ENCODE measurements at places on chromosomes 6 and 20.

- peak; percentile 30 for DNase-seq
Measured at GRCh38 chr20:32524829-32525501, 60.2 kb downstream of the NOL4L start.

DNA sequence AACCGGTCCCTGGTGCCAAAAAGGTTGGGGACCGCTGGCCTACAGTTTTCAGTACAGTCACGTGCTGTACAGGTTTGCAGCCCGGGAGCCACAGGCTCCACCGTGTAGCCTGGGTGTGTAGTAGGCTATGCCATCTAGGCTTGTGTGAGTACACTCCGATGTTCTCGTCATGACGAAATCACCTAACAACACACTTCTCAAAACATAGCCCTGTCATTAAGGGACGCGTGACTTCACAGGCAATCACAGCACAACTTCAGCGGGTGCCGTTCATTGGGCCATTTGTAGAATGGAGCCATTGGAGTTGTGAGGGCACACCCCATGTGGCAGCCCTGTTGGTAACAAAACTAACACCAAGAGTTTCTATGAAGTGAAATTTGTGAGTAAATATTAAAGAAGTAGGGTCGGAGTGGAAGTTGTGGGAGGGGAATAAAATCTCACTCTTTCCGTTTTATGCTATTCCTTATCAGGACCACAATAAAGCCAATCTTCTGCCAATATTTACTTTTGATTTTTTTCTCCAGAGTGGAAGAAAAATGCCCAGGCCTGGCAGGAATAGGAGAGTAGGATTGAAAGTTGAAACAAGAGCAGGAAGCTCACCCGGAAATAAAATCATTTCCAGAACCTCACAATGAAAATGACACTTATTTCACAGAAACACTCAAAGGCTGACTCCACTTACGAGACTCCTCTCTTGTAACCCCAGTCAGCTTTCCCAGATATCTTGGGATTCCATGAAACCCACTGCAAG is 63.7 kb upstream of the PTPN1 start:
- DNase-seq, result no peak

GRCh38 chr20:6007529-6008103 is 46.2 kb downstream of the LRRN4 start:
- DNase-seq, result no peak

DNA sequence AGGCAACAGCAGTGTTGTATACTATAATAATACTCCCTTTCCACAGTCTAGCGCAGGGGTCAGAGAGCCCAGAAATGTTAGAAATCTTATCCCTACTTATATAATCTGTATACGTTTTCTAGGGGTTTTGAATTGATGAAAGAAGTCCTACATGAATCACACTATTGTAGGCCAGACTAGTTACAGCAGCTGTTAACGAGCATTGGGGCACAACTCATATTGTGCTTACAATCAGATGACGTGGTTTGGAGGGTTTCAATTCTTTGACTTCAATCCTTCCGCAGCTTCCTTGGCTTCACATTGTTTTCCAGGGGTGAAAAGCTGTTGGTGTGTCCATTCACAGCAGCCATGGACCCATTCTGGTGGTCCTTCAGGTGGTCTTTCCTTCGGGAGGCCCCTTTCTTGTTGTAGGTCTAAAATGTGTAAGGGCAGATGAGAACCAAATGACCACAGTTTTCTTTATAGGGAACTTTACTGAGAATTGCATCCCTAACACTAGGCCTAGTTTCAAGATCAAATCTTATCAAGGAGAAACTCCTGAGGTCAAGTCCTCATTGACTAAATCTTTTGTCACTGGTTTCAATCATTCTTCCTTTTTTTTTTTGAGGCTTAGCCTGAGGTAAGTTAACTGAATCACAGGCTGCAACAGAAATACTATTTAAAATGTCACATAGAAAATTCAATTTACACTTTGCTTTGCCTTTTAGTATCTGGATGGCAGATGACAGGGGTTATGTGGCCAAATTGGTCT is 79.7 kb downstream of the ELOVL5 start:
- no peak for DNase-seq

- DNase-seq, result no peak
Measured at GRCh38 chr6:91045161-91045560, 458.3 kb upstream of the MAP3K7 start.

DNA sequence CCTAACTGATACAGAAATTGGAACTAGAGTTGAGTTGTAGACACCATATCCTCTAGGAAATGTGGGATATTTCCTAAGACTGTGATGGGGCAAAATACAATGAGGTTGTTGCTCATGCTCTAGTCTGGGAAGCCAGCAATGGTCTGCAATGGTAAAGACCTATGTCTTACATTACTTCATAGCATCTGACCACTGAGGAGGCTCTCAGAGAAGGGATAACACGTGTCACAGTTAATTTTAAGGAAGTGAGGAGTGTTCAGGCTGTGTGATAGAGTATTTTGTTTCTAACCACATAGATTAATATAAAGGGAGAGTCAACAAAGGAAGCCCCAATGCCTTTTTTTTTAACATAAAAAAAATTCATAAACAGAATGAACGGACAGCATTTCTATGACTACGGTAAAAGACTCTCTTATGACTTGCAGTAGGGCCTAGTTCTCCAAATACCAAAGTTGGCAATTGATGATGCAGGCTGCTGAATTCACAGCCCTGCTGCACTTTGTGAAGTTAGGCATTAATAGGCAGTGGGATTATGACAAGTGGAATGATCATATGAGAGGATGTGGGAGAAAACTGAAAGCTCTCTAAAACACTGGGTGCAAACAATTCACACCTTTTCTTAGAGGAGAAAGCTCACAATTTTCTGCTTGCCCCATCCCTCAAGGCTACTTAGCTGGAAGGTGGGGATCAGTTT is 13.7 kb downstream of the KCNS1 start:
- no peak for DNase-seq

DNA sequence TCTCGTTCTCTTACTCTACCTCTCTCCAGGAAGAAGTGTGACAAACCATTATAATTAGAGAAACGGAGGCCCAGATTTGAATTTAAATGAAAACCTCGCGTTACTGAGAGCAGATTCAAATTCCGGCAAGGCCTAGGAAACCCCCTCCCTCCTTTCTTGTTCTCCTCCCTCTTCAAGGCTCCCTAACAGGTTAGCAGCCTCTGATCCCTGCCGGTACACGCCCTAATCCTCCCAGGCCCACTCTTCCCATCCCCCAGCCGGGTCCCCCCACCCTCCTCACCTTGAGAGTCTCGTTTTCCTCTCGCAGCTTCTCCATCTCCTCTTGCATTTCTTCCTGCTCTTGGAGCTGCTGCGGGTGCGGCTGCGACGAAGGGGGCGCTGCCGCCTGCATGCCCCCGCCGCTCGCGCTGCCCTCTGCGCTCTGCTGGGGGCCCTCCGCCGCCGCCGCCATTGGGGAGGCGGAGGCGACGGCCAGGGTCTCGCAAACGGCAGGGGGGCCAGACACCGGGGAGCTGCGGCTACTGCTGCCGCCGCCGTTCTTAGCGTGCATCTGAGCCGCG is 3.8 kb downstream of the MTCL3 start:
- DNase-seq, result no peak

- DNase-seq, result no peak
Measured at GRCh38 chr6:9224539-9224938, 789.2 kb upstream of the SLC35B3 start.

- no peak for DNase-seq
Measured at GRCh38 chr6:90569223-90569622, 17.6 kb downstream of the MAP3K7 start.

GRCh38 chr6:69181964-69182363 is 546.9 kb downstream of the ADGRB3 start:
- no peak for DNase-seq

- DNase-seq, result no peak
Measured at GRCh38 chr20:41006126-41006935, 22.3 kb upstream of the TOP1 start.

DNA sequence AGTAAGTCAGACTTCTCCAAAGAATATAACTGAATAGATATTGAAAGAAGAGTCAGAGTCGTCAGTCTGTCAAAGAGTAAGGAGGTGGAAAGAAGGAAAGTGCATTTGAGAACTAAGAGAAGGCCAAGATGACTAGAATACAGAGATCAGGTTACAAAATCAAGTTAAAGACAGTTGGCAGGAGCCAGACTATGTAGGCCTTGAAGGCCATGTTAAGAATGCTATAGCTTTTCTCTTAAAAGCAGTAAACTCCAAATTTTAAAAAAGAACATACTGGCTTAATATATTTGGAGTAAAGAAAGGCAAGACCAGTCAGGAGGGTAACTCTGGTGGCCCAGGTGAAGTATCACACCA is 68.8 kb downstream of the IBTK start:
- no peak for DNase-seq

- no peak for DNase-seq
Measured at GRCh38 chr20:34747479-34747878, 43.3 kb downstream of the TP53INP2 start.

- no peak for DNase-seq
Measured at GRCh38 chr6:84033523-84034451, at the start of gene MRAP2. Gene MRAP2 (plus strand): TSS chr6:84033772. CDS start chr6:84055319, 21,547 bp downstream.

GRCh38 chr6:31639449-31639861 is 13.0 kb downstream of the BAG6 start:
- no peak for DNase-seq

DNA sequence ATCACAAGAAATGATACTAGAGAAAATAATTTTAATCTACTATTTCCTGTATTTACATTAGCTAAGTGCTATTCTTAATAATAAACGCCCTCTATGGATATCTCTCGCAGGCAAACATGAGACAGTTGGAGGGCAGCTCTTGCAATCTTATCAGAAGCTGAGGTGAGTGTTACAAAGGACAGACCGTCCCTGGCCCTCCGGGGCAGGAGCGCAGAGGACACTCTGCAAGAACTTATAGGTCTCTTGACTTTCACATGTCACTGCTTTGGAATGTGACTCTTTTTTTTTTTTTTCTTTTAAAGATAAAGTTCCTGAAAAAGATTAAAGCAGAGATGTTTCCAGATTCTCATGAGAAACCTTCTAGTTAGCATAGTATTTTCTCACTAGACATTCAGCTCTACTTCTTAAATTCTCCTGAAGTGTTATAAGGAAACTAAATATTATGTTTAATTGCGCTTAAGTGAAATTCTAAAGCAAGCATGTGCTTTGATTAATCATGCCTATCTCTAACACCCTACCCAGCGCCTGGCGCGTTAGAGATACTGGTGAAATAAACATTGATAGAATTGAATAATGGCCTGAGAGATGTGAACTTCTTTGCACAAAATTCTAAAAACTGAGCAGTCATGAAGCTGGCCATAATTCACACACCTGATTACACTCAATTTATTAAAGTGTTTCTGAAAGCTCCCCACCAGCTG is 57.4 kb downstream of the SYTL3 start:
- DNase-seq, result no peak

DNA sequence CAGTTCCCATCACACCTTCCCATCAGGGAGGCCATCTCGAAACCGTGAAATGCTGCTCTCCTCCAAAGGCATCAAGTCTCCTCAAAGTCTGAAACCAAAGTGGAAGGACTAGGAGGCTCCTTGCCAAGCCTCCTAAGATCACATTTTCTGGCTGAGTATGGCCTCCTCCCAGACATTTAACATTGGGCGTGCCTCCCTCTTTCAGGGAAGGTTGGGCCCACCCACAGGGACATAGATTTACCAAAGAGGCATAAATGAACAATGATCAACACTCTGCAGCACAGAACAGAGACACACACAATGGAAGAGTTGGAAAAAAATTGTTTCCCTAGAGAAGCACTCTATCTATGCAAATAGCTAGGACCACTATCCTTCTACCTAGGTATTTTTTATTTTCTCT is 381.8 kb downstream of the MAFB start:
- no peak for DNase-seq

DNA sequence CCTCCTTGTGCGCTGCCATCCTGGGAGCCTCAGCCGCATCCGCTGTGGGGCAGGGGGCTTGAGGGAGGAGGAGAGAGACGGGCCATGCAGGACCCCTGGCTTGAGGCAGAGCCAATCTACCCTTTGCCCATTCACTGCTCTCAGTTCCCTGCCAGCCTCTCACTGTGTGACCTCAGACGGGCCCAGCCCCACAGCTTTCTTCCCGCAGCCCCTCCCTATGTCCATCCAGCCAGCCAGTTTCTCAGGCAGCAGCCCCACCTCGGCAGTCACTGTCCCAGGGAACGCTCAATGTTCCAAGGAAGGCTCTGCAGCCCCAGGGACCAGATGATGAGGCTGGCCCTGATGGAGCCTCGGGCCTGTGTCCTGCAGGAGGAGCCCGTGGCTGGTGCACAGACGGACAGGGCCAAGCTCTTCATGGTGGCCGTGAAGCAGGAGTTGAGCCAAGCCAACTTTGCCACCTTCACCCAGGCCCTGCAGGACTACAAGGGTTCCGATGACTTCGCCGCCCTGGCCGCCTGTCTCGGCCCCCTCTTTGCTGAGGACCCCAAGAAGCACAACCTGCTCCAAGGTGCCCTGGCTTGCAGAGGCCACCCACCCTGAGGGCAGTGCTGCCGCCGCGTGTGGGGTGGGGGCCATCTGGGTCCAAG is 3.9 kb upstream of the TNFRSF6B start:
- no peak for DNase-seq

GRCh38 chr20:17666481-17666880 is 15.6 kb downstream of the RRBP1 start:
- no peak for DNase-seq

DNA sequence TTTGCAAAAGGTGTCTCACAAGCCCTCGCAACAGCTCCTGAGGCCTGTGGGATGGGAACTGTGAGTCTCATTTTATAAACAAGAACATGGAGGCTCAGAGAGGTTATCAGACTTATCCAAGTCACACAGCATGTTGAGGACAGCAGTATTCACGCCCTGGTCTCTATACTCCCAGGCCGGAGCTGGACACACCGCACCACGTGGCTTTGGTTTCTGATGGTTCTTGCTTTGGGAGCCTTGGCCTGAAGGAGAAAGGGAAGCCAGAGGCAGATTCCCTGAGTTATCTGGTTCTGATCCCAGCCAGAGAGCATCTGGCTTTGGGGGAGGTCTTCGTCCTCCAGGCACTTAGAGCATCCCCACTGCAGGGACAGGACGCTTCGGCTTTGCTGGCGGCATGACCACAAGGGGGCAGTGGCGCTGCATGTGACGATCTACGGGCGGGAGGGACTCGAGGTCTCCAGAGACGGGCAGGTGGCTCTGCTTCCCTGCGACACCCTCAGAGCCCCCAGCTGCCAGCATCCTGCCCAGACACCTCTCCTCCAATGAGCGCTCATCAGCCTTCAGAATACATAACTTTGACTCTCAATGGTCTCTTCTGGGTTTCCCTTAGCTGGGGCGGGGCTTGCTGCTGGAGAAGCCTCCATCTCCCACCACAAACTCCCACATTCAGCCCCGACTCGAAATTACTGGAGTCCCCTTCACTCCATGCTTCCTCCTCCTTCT is 51.4 kb upstream of the SAYSD1 start:
- peak; percentile 26 for DNase-seq

GRCh38 chr6:5085648-5086293 is 630 bp downstream of the PPP1R3G start:
- DNase-seq, result no peak

DNA sequence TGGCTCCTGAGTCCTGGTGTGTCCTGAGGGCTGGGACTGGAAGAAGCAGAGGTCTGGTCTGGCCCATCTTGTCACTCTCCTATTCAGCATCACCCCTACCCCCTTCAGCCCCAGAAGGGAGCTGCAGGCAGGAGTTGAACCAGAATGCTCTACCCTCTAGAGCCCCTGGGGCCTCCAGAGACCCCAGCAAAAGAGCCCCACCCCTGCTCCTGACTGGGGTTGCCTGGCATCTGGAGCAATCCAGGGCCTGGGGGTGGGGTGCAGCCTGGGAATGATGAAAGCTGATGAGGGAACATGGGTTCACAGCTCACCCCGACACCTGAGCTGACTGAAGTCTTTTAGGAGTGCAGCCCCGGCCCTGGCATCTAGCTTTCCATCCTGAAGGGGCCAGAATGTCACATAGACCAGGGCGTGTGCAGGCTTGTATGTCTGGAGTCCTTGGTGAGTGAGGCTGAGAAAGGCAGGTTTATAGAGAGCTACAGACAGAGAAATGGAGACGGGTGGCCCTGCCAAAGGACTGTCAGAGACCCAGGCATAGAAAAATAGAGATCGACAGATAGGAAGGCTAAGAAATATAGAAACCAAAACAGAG is 12.2 kb downstream of the FGD2 start:
- DNase-seq, result no peak

All from gastrocnemius medialis (tissue), 4 donors.